ENCODE measurements at places on chromosomes 13 and 19.

DNA sequence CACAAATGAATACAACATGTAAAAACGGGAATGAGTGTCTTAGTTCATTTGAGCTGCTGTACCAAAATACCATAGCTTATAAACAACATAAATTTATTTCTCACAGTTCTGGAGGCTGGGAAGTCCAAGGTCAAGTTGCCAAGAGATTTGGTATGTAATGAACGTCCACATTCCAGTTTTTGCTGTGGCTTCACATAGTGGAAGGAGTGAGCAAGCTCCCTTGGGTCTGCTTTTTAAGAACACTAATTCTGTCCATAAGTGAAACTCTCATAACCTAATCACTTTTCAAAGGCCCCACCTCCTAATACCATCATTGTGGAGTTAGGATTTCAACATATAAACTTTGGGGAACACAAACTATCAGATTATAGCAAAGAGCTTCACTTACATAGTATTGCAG, 1189.6 kb downstream of the PCDH9 start:
- DNase-seq, result no peak

- no peak for DNase-seq
Observed at GRCh38 chr13:108629181-108629752, at the start of gene MYO16. Gene MYO16 (plus strand): TSS chr13:108629611. CDS start chr13:108629845, 234 bp downstream.

- no peak for DNase-seq
Observed at GRCh38 chr13:27014406-27015359, 156.9 kb downstream of the USP12 start.

DNA sequence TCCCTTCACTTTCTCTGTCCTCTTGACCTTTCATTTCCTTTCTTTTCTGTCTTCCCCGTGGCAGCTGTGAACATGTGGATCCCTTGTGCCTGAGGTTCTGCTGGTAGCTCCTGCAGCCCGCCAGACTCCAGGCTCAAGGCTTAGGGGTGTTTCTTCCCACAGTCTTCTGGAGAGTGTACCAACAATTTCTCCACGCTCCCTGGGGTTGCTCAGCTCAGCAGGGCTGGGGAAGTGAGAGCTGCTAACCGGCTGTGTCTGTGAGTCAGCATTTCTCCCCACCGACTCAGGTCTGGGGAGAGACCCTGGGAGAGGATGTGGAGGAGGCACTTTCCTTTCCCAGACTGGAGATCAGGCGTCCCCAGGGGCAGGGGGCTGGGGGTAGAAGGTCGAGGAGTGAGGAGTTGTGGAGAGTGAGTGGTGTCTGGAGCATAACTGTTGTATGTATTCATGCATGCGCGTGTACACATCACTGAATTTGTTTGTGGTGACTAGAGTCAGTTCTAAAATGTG, 193.6 kb downstream of the KCNRG start:
- DNase-seq, result peak; percentile 76

DNA sequence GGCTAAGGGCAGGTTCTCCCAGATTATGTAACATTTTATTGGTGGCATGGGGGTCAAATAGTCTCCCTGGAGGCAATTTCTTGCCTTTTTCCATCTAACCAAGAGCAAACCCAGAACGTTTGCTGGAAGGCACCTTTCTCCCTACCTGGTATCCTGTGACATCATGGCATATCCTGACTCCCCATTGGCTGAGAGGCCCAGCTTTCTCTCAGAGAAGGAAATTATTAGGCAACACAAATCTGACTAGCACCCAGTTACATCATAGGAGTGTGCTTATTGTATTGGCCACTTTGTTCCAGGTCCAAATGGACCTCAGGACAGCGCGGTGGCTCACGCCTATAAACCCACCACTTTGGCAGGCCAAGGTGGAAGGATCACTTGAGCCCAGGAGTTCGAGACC, 13.0 kb downstream of the NTN5 start:
- DNase-seq, result peak; percentile 18

DNA sequence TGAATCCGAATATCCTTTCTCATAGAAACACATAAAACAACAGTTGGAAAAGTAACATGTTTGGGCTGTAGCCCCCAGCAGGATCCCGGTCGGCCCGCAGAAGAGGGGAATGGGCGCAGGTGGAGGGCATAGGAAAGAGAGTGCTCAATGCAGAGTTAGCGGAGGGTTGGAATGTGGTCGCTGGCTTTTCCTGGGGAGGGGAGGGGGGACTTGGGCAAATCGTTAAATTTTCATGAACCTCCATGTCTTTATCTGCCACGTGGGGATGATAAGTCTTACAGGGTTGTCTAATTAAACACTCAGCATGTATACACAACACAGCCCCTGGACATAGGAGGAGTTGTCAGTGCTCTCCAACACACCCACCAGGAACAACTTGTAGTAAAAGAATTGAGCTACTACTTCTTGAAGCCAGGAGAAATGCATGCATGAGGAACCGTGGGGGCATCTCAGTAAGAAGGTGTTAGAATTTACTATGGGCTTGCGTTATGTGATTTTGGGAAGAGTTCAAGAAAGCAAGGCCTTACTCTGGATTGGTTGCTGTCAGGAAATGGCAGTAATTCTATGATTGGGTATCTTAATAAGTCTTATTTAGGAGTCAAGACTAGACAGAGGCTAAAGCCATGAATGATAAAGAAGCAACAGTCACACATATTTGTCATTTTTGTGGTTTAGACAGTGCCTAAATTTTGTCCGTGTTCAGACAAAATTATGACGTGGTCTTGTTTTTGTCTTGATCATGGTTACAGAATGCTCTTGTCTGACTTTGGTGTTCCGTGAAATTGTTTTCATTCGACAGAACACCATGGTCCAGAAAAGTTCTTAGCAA, 671 bp upstream of the SLC46A3 start:
- peak; percentile 48 for DNase-seq

- no peak for DNase-seq
Observed at GRCh38 chr19:46147166-46147740, 785 bp upstream of the IGFL2 start.

DNA sequence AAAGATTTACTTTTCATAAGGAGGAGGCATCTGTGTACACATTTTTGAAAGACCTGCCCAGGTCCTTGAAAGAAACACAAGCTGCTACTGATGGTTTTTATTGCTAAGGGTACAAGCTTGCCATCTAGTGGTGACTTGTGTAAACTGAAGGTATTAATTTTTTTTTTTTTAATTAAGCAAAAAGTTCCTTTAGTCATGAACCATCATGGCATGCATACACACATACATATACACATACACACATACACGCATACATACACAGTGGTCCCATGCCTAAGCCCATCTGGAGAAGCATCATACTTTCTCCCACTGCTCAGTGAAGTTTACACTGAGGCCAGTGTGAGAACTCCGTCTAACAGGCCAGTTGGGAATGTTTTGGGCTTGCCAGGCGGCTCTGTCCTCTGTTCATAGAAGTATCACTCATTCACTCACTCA, 312.5 kb downstream of the DCLK1 start:
- peak; percentile 81 for DNase-seq

DNA sequence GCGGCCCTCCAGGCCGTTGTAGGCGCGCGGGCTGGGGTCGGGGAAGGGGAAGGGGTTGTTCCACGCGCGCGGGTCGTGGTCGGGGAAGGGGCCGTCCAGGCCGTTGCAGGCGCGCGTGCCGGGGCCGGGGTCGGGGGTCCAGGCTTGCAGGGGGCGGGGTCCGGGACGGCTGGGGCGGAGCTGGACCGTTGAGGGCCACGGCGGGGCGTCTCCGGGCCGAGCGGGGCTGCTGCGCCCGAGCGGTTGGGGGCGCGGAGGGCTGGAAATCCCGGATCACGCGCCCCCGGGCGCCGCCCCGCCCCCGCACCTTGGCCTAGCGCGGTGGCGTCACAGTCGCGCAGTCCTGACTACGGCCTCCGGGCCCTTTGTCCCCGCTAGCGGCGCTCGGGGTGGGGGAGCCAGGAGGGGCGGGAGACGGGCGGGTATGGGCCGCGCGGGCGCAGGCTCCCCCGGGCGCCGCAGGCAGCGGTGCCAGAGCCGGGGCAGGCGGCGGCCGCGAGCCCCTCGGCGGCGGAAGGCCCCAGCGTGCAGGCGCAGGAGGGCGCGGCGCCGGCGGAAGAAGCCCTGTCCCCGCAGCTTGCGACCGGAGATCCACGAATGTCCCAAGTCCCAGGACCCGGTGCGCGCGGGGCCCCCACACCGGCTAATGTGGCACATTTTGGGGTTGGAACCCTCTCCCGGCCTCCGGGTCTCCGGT, 665 bp downstream of the GPX4 start:
- DNase-seq, result peak; percentile 85

- DNase-seq, result peak; percentile 63
Observed at GRCh38 chr13:23680845-23681669, 110.8 kb downstream of the TNFRSF19 start.

- no peak for DNase-seq
Observed at GRCh38 chr19:8395621-8396082, 5.5 kb downstream of the RAB11B start.

DNA sequence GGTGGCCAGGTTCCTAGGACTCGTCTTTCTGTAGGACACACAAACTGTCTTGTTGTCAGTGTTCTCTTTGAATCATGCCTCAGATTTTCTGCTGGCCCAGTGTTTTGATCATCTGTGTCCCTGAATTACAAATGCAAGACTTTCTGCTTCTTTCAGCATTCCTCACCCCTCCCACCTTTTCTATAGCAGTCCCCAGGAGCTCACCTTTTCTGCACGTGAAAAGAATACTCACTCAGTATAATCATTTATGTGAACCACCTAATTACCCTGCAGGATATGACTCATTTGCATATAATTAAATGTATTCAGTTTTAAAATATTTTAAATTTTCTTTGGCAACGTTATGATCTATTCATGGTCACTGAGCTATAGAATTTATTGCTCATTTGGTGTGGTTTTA, 389.2 kb downstream of the ITGBL1 start:
- DNase-seq, result no peak

- DNase-seq, result no peak
Observed at GRCh38 chr13:36913463-36913862, 6.6 kb downstream of the SMAD9 start.

DNA sequence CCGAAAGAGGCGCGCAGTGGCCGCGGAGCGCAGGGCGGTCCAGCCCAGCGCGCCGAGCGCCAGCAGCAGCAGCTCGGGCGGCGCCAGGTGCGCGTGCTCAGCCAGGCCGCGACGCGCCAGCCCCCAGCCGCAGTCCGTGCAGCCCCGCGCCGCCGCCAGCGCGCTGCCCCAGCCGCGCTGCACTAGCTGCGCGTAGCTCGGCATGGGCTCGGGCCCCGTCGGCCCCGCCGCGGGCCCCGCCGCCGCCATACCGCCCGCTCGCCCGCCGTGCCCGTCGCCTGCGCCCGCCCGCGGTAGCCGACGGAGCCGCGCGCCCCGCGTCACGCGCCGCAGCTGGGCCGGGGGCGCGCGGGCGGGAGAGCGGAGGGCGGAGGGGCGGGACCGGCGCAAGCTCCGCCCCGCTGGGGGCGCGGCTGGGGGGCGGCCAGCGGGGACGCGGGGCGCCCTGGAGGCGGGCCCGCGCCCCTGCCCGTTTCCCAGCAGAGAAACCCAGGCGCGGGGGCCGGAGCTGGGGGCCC, at the start of gene CERS1:
CERS1 (minus strand) TSS at position 335 of the 518 bp plus-strand sequence; CDS start at position 249, 86 bp downstream.
- DNase-seq, result peak; percentile 63

GRCh38 chr13:29483211-29483610, 112.3 kb downstream of the SLC7A1 start:
- no peak for DNase-seq

DNA sequence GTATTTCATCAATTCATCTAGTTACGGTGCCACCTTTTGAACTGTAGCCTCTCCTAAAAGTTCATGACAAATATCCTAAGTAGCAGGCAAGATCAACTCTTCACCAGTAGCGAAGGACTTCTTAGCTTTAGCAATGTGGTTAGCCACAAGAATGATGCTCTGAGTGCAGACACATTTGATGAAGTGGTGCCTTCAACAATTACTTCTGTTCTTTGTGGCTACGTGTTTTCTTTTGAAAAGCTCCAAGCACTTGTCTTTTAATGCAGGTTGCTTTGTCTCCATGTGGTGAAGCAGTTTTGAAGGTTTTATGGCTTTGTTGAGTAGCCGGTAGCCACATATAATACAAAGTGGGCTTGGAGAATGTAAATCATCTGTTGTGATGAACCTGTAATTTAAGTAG, 194.7 kb downstream of the B3GLCT start:
- DNase-seq, result no peak

- DNase-seq, result no peak
Observed at GRCh38 chr13:105638426-105638825, 897.0 kb downstream of the EFNB2 start.

DNA sequence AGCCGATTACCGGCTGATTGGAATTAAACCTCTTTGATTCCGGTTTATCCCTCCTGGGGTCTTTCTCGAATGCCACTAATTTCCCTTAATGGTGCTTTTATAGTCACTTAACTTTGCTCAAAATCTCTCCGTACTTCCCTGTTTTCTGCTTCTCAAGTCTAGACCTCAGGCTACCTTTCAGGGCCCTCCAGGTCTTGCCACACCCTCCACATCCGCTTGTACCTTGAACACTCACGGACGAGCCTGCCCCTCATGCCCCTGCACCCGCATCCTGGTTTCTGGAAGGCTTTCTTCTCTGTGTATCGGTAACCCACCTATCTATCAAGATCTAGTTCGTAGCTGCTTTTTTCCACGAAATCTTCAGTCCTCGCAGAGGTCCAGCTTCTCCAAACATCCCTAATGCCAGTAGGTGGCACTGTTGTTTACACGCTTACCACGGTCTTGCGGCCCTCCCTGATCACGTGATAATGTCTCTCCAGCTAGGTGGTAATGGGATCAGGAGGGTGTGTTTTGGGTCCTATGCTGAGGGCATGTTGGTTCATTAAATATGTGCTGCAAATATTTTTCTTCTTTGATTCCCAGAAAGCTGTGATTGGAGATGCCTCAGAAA, 13.8 kb downstream of the ATP12A start:
- DNase-seq, result peak; percentile 44

DNA sequence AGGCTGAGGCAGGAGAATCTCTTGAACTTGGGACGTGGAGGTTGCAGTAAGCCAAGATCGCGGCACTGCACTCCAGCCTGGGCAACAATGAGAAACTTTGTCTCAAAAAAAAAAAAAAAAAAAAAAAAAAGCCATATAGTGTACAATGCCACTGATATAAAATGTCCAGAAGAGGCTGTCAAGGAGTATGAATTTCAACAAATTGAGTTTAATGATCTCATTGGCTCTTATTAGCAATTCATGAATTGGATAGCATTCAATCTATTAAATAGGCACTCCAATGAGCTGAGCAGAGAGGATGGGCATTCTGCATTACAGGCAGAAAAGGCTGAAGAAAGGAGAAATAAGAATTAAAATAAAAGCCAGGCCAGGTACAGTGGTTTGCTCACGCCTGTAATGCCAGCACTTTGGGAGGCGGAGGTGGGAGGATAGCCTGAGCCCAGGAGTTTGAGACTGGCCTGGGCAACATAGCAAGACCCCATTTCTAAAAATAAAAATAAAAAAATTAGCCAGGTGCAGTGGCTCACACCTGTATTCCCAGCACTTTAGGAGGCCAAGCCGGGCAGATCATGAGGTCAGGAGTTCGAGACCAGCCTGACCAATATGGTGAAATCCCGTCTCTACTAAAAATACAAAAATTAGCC, 757 bp upstream of the LMNB2 start:
- DNase-seq, result no peak

GRCh38 chr13:70580825-70581224, 472.6 kb upstream of the KLHL1 start:
- DNase-seq, result no peak

DNA sequence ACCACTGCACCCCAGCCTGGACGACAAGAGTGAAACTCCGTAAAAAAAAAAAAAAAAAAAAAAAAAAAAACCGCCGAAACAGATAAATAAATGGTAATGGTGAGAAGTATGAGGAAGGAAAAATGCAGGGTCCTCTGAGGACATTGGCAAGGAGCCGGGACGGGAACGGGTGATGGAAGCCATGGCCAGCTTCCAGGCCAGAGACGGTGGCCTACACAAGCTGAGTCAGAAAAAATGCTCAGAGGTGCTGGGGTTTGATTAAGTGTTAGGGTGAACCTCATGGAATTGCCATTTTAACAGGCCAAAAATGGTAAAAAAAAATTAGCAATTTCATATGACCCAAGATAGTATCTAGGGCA, 866 bp upstream of the ZSWIM4 start:
- DNase-seq, result peak; percentile 77
